ENCODE measurements at places on chromosomes 1 and 21. TPM values are rescaled to one million over a fixed set of nuclear protein-coding genes. Genes with fewer than 3 reads are reported as not detected.
A peak's percentile ranks its signal among the peaks of the same experiment; 100 is the strongest.

RSPH1 gene
- 1.2 TPM for total RNA-seq

FAAH gene
- total RNA-seq, result 11.5 TPM

DNA sequence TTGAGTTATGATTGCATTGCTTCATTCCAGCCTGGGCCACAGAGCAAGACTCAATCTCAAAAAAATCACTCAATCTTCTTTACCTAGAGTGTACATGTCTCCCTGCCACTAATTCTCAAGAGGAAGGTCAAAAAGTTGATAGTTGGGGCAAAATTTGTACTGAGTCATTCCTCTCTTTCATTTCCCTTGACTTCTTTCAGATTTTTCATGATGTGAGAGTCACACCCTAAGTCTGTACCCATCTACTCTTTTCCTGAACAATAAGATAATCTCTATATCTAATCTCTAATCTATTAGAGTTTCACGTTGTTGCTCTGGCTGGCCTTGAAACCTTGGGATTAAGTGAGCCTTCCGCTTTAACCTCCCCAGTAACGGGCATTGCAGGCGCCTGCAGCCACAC, 1.1 kb upstream of the BRDT start:
- H3K27ac ChIP-seq, result no peak overlapping the region
- H3K36me3 ChIP-seq, result no peaks in the 10 kb centered on the region
- no peak for DNase-seq
- no peak overlapping the region for H3K4me3 ChIP-seq
- H3K27me3 ChIP-seq, result no peaks in the 10 kb centered on the region

DNA sequence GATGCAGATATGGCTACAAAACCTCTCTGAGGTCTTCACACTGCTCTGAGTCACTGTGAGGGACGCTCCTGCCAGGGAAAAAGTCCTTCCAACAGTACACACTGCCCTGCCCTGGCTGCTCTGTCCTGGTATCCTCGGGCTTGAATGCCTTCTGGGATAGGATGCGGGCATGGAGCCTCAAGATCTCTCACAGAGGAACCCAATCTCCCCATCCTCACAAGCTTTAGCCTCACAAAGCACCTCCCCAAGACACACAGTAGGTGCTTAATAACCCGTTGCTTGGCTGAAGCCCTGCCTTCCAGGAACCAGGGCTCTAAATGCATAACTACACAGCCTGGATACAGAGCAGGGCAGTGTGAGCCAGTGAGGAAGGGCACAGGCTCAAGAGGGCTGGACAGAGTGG, 9.2 kb downstream of the RAP1GAP start:
- H3K4me1 ChIP-seq, result peaks cover 6% of the 10 kb centered on the region
- no peak overlapping the region for H3K27ac ChIP-seq
- no peak overlapping the region for H3K4me3 ChIP-seq
- no peaks in the 10 kb centered on the region for H3K27me3 ChIP-seq
- H3K36me3 ChIP-seq, result no peaks in the 10 kb centered on the region

DNA sequence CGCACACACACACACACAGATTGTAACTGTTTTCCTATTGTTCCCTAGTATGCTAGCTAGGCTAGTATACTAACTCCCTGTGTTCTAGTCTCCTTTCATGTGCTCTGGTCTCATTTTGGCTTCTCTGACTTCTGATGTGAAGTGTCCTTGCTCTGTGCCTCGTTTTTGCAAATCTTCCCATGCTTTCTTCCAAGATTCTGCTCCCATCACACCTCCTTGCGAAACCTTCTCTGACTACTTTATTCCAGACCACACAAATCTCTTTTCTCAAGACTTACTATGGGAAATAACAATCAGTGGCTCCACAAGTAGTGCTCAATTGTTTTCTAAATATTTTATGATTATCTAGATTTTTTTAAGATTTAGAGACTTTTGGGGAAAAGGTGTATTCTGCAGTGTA, 10.3 kb downstream of the PRRX1 start:
- H3K27ac ChIP-seq, result no peak overlapping the region
- no peak for DNase-seq
- H3K36me3 ChIP-seq, result no peaks in the 10 kb centered on the region
- H3K4me1 ChIP-seq, result no peaks in the 10 kb centered on the region

DNA sequence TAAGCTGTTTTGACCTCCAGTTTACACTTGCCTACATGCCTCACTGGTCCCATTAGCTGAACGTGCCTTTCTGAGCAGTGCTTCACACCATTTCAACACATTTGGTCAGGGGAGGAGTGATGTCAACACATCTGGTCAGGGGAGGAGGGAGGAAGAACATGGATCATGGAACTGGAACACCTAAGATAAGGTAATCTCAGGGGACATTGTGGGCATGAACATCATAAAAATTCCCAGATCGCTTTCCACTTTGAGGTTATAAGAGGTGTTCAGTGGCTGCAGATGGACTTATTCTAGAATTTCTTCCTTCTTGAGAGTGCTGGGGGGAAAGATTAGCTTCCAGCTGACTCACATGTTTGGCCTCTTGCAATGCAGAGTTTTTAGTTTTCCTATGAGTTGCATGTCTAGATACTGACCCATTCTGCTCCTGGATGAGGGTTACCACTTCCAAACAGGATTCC, 2.0 kb downstream of the QSOX1 start:
- no peak for DNase-seq
- H3K4me1 ChIP-seq, result peaks cover 18% of the 10 kb centered on the region

DNA sequence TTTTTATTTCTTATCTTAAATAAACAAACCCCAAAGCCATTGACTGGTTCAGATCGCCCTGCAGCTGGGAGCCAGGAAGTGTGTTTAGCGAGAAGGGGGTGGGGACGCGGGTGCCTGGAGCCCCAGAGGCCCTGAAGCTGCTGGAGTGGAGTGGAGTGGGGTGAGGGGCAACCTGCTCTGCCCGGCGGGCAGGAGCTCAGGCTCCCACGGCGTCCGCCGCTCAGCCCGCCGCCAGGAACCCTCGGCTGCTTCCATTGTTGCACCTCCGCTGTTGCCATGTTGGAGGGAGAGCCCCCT, 673 bp downstream of the PIK3C2B start:
- H3K4me1 ChIP-seq, result peaks cover 20% of the 10 kb centered on the region
- peak; percentile 79 for DNase-seq
- H3K4me3 ChIP-seq, result peak overlapping the region; percentile 93

GRCh38 chr1:196387766-196388165, 220.5 kb downstream of the KCNT2 start:
- H3K27me3 ChIP-seq, result no peaks in the 10 kb centered on the region
- no peaks in the 10 kb centered on the region for H3K36me3 ChIP-seq
- no peak for DNase-seq
- no peak overlapping the region for H3K4me3 ChIP-seq
- no peak overlapping the region for H3K27ac ChIP-seq
- no peaks in the 10 kb centered on the region for H3K4me1 ChIP-seq

- no peaks in the 10 kb centered on the region for H3K4me1 ChIP-seq
- no peak overlapping the region for H3K27ac ChIP-seq
- H3K27me3 ChIP-seq, result no peaks in the 10 kb centered on the region
- H3K36me3 ChIP-seq, result no peaks in the 10 kb centered on the region
- H3K4me3 ChIP-seq, result no peak overlapping the region
Measured at GRCh38 chr1:221517961-221518360, 223.9 kb downstream of the DUSP10 start.

DNA sequence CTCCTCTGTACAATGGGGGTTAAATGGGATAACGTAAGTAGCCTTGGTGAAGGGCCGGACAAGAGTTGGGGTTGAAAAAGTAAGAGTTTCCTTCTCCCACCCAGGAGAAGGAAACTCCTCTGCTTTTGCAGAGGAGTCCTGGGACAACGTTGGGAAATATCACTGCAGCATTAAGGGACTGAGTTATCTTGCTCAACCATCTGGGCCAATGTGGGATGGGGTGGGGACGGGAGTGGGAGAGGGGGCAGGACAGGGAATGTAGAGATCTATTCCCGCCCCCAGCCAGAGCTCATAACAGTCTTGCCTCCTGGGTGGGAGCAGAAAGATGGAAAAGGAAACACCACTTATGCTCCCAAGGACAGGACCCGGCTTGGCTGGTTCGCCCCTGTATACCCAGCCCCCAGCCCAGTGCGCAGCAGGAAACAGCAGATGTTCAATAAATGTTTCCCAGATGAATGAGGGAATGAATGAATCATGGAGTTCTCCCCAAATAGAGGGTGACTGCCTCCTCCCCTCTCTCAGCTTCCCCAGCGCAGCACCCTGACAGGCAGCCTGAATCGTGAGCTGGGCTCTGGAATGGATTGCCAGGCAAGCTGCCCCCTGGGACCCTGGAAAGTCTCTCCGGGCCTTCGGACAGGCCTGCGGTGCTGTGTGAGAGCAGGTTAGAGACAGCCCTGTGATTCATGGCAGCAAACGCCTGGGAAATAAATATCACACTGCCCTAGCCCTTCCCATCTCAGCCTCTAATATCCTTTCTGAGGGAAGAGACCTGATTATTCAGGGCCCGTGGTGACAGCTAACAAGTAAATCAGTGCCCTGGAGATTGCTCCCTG, 24.8 kb downstream of the FBXO2 start:
- no peak overlapping the region for H3K4me3 ChIP-seq
- DNase-seq, result no peak
- H3K27me3 ChIP-seq, result peaks cover 29% of the 10 kb centered on the region

GRCh38 chr21:41858466-41859296, 20.5 kb downstream of the PRDM15 start:
- H3K27ac ChIP-seq, result no peak overlapping the region
- H3K27me3 ChIP-seq, result no peaks in the 10 kb centered on the region
- no peaks in the 10 kb centered on the region for H3K36me3 ChIP-seq
- no peak overlapping the region for H3K4me3 ChIP-seq
- peak; percentile 54 for DNase-seq
